ENCODE measurements at places on chromosomes 7 and 10. TPM values are rescaled to one million over a fixed set of nuclear protein-coding genes. Genes with fewer than 3 reads are reported as not detected.
A peak's percentile ranks its signal among the peaks of the same experiment; 100 is the strongest.

- no peak for DNase-seq
Measured at GRCh38 chr10:54262726-54263125, 538.3 kb downstream of the PCDH15 start.

GRCh38 chr7:109763611-109764010 lies 1193.9 kb downstream of the DNAJB9 start:
- DNase-seq, result no peak

DNA sequence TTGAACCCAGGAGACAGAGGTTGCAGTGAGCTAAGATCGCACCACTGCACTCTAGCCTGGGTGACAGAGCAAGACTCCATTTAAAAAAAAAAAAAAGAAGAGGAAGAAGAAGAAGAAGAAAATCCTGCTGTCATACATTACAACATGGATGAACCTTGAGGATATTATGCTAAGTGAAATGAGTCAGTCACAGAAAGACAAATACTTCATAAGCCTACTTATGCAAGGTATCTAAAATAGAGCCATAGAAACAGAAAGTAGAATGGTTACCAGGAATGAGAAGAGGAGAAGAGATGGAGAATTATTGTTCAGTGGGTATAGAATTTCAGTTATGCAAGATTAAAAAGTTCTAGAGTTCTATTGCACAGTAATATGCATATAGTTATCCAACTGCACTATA lies 466.5 kb downstream of the PLXNA4 start:
- DNase-seq, result no peak

DNA sequence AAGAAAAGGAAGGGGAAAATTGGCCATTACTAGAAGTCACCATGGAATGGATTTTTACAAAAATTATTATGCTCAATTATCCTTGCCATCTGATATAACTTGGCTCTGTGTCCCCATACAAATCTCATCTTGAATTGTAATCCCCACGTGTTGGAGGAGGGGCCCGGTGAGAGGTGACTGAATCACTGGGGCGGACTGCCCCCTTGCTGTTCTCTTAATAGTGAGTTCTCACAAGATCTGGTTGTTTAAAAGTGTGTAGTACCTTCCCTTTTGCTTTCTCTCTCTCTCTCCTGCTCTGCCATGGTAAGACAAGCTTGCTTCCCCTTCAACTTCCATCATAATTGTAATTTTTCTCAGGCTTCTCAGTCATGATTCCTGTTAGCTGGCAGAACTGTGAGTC lies 1023.6 kb downstream of the XPNPEP1 start:
- no peak for DNase-seq

DNA sequence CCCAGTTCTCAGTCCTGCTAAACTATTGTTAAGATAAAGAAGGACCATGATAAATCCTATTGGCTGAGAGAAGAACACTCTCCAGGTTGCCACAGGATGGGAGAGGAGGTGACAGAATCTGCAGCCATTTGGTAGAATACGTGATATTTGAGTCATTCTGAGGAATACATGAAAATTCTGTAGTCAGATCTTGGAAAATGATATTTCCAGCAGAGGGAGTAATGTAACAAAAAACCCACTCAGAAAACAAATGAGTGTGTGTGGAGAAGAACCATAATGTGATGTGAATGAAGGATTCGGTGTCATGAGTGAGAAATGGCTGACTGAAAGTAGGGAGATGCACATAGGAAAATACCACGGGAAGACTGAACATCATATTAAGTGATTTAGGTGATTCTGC lies 128.5 kb upstream of the PFKP start:
- no peak for DNase-seq

DNA sequence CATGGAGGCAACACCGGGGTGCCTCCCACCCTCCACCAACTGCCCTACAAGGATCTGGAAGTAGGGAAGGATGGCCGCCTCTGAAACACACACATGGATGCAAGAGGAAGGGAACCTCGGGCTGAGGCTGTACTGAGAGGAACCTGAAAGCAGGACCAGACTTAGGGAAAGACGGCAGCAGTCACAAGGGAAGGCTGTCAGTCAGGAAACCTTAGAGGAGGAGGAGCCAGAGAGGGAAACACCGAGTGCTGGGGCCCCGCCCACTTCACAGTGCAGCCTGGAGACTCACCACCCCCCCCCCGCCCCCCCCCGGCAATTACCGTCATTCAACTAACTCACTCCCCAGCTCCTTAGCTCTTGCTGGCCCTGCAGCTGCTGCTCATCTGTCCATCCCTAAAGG lies 2.5 kb downstream of the CYREN start:
- DNase-seq, result peak; percentile 22

DNA sequence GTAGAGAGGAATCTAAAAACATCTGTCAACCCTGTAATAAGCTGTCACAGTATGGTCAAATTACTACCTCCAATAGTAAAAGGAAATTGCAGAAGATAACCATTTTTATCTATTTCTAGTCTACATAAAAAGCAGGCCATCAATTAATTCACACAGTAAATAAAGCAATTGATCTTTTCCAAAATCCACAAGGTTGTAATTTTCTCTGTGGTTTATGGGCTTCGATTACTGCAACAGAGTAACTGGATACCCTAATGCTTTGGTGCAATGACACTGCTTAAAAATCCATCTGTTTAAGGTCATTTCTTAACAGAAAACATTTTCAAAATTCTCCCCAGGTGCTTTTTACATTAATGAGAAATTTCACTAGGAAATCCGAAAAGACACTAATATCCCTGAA lies 23.9 kb downstream of the ESYT2 start:
- DNase-seq, result no peak

- no peak for DNase-seq
Measured at GRCh38 chr7:136275794-136276193, 298.6 kb upstream of the MTPN start.

- no peak for DNase-seq
Measured at GRCh38 chr10:60433684-60434083, 44.0 kb upstream of the ANK3 start.

DNA sequence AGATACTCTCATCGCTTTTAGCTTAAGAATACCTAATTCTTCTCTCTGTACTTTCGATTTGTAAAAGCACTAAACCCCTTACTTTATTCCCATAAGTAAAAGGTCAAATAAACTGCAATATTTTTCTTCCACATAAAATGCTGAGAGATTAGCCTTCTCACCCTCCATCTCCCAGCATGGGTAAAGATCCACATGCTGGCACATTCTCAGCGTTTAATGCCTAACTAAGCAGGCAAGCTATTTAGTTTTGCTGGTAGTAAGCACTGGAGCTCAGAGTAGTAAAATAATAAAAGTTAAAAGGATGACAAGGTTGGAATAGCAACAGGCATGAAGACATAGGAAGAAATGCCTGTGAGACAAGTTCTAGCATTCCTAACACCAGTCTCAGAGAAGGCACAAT lies 65.9 kb upstream of the NEBL start:
- no peak for DNase-seq

DNA sequence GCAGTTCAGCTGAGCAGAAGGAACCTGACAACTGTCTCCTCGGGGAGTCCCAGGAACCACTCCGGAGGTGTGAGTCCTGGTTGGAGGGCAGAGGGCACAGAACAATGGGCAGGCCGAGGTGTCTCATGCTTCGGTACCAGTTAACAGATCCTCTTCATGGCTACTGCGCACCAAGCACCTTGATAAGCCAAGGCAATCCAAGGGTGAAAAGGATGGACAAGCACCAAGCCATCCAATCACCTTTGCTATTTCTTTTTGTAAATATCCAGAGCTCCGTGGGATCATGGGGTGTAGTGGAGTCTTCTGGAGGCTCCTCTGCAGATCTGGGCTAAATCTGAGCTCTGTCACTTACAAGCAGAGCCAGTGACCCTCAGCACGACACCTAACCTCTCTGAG lies 233.5 kb downstream of the WDR11 start:
- no peak for DNase-seq

The IGFBP3 gene
- 11.1 TPM for polyA plus RNA-seq

The PPP1R3C gene
- not detected for polyA plus RNA-seq

The ITIH5 gene
- not detected for polyA plus RNA-seq

The PPP1R9A gene
- not detected for polyA plus RNA-seq

The TMEM225B gene
- polyA plus RNA-seq, result 1.5 TPM

The CARD11 gene
- polyA plus RNA-seq, result 40.9 TPM

The ZSWIM8 gene
- 26.0 TPM for polyA plus RNA-seq

The C10orf143 gene
- polyA plus RNA-seq, result 24.6 TPM
